ENCODE measurements at places on chromosomes 1 and 21.
A peak's percentile ranks its signal among the peaks of the same experiment; 100 is the strongest.

DNA sequence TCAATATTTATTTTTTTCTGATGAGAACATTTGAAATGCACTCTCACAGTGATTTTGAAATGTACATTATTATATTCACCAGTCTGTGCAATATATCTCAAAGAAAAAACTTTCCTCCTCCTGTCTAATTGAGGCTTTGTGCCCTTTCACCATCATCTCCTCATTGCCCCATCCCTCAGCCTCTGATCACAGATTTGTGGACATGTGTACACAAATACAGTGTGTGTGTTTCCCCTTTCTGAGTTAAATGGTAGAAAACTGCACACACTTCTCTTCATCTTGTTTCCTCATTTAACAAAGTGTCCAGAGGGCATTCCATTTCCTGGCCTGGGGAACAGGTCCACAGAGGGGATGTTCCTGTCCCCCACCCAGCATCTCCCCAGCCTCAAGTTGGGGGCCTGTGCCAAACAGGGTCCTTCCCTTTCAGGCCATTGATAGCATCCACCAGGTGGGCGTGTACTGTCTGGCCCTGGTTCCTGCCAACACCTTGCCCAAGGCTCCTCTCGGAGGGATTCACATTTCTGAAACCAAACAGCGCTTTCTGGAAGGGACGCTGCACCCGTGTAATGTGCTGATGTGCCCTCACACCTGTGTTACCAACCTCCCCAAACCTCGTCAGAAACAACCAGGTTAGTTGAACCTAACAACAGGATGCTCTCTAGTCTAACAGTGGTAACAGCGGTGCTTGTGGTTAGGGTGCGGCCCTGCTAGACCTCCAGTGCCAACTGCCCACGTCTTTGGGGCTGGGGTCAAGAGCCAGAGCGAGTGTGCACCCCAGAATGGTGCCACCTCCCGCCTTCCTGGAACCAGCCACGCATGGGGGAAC, 54.6 kb downstream of the S100B start:
- DNase-seq = no peak

DNA sequence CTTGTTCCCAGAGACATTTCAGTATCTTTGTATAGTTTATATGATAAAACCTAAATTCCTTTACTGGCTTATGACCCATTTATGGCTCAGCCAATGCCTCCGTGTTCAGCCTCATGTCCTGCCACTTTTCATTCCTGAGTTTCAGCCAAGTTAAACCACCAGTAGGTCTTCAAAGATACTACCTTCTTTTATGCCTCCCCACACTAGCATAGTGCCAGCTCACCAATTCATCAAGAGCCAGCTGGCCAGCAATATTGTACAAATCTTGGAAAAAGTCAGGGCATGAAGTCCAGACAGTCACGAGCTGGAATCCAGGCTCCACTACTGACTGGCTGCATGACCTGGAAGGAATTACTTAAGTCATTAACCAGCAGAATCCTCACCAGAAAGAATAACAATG, 446.0 kb downstream of the GPATCH2 start:
- no peak for DNase-seq

- DNase-seq = no peak
Observed at GRCh38 chr1:41640141-41640751, 155.8 kb upstream of the EDN2 start.

DNA sequence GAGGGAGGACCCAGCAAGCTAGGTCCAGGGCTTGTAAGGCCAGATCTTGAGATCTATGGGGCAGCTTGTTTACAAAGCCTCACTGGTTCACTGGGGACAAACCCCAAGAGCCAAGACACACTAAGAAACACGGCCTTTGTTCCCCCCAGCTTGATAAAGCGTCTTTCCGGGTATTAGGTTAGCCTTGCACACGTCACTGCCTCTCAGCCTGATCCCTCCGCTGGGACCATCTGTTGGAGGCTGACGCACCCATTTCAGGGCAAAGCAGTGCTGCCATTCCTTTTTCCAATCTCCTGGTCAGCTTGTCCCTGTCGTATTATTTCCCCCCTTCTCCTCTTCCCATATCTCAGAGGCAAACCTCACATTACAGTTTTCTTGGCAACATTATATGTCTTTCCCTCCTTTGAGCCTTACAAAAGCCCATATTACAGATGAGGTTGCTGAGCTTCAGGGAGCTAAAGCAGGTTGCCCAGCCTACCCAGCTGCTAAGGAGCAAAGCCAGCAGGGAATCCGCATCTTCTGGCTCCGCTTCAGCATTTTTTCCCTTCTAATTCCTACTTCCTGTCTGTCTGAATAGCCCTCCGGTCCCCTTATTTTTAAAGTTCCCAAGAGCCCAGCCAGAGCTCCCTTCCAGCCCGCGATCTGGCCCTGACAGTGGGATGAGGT, 4.1 kb downstream of the HEYL start:
- no peak for DNase-seq

- no peak for DNase-seq
Observed at GRCh38 chr1:189237008-189237407, 1240.7 kb downstream of the BRINP3 start.

GRCh38 chr1:77975386-77975785, 3.5 kb downstream of the FUBP1 start:
- DNase-seq = no peak

GRCh38 chr1:3248155-3249141, 179.4 kb downstream of the PRDM16 start:
- DNase-seq = no peak

DNA sequence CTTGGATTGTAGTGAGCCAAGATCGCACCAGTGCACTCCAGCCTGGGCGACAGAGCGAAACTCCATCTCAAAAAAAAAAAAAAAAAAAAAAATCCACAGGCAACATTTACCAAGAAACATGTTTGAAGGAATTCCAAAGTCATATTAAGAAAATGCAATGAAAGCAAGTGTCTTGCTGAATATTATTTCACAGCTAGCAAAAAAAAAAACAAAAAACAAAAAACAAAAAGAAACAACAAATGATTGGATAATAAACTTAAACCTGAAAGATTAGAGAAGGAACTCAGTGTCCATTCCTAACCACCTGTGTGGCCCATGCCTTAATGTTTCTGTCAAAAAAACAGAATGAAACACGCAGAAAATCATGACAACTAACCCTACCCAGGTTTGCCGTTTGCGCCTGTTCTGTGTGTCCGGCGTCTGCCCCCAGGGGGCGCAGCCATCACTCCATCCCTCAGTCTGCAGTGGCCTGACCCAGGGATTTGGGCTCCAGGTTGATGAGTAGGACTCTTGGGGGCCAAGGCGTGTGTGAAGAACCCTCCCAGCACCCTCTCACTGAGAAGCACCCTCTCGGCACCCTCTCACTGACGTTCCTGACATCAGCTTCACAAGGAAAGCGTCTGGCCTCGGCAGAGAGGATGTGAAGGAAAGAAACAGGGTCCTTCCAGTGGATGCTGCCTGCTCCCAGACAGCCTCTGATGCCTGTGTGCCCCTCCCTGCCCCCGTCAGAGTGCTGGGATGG, 19.2 kb upstream of the PTTG1IP start:
- peak; percentile 81 for DNase-seq

DNA sequence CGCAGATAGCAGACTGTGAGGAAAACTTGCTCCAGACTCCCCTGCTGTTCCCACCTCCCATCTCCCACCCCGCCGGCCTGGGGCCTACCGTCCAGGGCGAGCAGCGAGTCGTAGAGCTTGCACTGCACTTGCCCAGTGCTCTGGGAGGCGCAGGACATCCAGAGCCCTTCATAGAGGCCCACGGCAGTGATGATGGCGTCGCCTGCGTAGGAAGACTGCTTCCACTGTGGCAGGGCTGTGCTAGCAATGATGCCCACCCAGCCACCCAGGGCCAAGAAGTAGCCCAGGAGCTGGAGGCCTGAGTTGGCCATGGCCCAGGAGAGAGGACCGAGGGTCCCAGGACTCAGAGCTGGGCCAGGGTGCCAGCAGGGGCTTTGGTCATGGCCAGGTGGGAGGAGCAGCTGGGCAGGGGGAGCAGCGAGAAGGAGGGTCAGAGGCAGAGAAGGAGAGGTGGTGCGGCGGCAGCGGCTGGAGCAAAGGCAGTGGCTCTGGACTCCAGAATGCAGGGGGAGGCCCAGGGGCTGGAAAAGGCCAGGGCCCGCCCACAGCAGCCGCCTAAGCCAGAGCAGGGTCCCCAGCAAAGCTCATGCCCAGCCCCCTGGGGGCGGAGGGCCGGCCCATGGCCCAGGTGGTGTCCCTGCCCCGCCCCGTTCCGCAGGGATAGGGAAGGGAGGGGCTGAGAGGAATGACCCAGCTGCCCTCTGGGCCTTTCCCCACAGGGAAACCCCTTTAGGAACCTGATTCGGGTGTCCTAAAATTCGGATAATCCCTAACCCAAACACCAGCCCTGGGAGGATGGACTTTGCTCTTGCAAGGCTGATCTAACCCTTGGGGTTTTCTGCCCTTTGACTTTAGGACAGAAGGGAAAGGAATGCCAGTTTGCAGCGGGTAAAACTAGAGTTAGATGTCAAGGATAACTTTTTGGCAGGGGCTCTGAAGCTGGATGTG, at the start of gene CLDN19:
Gene CLDN19 (minus strand): TSS at position 484 of the 948 bp plus-strand sequence. CDS start 173 bp downstream, at position 311.
- DNase-seq = peak; percentile 23

DNA sequence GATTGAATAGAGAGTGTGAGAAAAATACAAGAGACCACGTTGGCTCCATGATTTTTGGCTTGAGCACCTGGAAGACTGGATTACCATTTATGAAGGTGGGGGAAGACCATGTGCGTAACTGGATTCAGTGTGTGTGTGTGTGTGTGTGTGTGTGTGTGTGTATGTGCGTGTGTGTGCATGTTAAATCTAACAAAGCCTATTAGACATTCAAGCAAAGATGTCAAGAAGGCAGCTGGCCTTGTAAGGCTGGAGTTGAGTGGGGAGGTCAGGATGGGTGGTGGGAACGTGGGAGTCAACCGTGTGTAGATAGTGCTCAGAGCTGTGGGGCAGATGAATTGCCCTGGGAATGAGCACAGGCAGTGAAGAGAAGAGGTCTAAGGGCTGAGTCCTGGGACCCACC, 293.8 kb upstream of the POU3F1 start:
- no peak for DNase-seq

DNA sequence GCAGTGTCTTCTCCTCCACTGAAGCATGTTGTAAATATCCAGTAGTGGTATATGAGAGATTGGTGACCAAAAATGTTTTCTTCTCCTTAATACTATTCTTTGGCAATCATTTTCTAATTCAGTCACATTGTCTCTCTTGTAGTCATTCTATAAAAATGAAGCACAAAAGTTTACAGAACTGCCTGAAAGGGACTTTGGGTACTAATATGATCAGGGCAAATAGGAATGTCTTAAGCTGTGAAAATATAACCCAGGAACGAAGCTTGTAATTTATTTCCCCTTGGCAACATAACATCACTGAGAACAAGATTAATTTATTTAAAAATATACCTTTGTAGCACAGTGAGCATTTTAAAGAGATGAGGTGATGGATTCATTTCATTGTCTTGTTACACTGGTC, 4.9 kb downstream of the B3GALT2 start:
- no peak for DNase-seq

DNA sequence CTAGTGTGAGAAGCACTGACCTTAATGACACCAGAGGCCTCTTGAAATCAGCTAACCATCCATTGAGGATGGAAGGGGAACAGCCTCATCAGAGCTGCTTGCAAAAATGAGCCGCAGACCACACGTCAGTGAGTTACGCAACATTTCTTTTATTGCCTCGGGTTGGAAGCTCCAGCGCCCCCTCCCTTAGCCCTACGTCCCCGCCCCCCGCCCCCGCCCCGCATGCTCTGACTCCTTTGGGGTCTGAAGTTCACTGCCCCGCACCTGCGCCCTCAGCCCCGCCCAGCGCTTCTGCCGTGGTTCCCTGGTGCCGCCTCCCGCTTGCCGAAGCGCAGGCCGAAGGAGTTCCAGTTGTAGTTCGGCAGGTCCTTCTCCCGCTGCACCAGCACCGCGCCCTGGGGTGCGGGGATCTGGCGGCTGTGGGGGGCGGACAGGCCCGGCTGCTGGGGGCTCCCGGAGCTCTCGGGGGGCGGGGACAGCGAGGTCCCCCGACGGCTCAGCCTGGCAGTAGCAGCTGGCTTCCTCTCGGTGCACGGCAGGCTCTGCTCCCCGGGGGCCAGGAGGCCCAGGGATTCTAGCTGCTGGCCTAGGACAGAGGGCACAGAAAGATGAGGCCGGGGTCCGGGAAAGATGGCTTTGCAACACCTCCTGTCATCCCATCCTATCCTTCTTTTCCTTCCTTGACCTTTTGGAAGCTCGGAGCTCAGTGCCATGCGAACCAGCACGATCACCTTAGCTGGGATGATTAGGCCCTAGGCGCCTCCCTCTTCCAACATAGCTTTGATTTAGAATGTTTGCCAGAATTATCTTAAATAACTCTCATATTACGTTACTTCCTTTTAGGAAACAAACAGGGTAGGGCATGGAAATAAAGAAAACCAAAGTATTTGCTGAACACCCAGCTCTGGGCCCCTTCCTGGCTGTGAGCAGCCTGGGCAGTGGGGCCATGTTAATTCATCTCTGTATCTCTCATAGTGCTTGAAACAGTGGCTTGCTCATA, 5.8 kb downstream of the KISS1 start:
- DNase-seq = peak; percentile 32

- DNase-seq = no peak
Observed at GRCh38 chr1:223515421-223515820, 122.2 kb downstream of the CCDC185 start.

DNA sequence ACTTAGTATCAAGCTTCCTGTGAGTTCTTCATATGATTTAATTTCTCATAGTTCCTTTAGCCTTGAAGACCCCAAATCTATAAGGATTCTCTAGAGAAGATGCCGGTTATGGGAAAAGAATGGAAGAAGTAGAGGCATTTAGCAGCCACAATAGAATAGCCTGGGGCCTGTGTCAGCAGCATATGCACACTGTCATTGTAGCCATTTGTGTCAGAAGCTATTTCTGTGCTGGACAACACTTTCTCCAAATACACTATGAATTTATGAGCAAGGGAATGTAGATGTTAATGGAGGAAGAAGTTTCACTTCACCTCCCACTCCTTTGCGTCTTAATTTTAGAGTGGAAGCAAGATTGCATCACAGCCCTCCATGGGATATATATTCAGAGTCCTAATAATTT, 17.4 kb downstream of the JAM2 start:
- DNase-seq = no peak

- DNase-seq = peak; percentile 72
Observed at GRCh38 chr1:148264374-148265276, 112.5 kb upstream of the NBPF11 start.

GRCh38 chr1:221878134-221878533, 136.2 kb upstream of the DUSP10 start:
- DNase-seq = no peak

GRCh38 chr21:25551569-25551968, 55.7 kb downstream of the MRPL39 start:
- DNase-seq = no peak

DNA sequence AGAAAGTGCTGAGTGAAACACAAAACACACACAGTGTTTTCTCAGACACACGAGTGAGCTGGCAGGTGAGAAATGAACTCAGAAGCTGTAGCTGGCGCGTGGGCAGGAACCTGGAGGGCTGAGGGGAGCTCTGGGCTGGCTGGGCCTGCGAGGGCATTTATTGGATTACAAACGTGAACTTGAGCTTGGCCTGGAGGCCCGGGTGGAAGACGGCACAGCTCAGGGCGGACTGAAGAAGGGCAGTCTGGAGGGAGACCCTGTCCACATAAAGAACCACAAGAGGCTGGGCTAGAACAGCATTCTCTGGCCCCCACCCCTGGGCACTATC, 52.1 kb upstream of the ADARB1 start:
- DNase-seq = no peak

- DNase-seq = no peak
Observed at GRCh38 chr1:232773752-232774151, 31.5 kb upstream of the MAP10 start.
